Muscle of leg (tissue), 16 donors: ENCODE measurements at places on chromosomes 16 and 17. TPM values are rescaled to one million over a fixed set of nuclear protein-coding genes. Genes with fewer than 3 reads are reported as not detected.

Gene LCAT
- total RNA-seq = 12.5 TPM

DNA sequence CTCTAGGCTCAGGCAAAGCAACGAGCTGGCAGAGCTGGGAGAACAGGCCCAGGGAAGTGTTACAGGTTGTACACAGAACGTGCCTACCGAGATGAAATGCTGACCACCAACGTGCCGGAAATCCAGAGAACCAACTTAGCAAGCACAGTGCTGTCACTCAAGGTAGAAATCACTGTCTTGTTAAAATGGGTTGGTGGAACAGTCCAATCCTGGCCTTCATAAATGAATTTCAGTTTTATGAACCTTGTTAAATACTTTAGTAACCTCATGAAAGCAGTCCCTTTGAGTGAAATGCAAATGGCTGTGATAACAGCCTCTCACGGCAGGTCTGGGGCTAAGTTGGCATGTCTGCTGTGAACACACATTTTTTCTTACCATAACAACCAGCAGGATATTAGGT lies 29.0 kb downstream of the ETV4 start:
- no peak for DNase-seq

Gene OMG
- total RNA-seq = 0.13 TPM

Gene TOM1L1
- total RNA-seq = 3.6 TPM

Gene ST6GALNAC2
- total RNA-seq = 1.5 TPM

- DNase-seq = no peak
These were observed 10.8 kb downstream of the ZNF750 start for GRCh38 chr17:82828875-82829487.

Gene CDH1
- 1.0 TPM for total RNA-seq

DNA sequence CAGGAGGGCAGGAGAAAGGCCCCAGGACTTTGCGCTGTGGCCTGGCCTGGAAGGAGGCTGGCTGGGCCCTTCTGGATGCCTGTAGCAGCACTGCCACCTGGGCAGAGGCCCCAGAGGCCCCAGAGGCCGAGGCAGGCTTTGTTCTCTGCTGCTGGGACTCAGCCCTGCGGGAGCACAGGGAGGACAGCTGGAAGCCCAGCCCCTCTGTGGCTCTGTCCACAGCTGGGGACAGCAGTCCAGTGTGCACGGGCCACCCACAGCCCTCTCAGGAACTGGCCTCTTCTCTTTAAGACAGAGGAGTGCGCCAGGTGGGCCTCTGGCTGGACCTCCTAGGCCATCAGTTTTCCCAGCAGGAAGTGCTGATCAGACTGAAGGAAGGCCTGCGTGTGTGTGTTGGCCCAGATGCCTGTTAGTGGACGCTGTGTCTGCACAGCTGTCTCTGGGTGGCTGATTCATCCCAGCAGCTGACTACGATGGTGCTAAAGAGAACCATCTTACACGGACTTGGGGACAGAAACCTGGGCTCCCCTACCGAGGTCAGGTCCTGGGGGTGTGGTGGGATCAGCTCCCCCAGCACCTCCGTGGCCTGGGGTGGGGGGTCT lies 26.9 kb upstream of the ZNF750 start:
- DNase-seq = peak; percentile 94

- peak; percentile 88 for DNase-seq
These were observed 522 bp upstream of the VEZF1 start for GRCh38 chr17:57988301-57989250.

GRCh38 chr17:82230609-82231311 lies 1.9 kb downstream of the SLC16A3 start:
- peak; percentile 89 for DNase-seq

GRCh38 chr17:29749045-29749825 lies 126.5 kb upstream of the CORO6 start:
- DNase-seq = no peak

DNA sequence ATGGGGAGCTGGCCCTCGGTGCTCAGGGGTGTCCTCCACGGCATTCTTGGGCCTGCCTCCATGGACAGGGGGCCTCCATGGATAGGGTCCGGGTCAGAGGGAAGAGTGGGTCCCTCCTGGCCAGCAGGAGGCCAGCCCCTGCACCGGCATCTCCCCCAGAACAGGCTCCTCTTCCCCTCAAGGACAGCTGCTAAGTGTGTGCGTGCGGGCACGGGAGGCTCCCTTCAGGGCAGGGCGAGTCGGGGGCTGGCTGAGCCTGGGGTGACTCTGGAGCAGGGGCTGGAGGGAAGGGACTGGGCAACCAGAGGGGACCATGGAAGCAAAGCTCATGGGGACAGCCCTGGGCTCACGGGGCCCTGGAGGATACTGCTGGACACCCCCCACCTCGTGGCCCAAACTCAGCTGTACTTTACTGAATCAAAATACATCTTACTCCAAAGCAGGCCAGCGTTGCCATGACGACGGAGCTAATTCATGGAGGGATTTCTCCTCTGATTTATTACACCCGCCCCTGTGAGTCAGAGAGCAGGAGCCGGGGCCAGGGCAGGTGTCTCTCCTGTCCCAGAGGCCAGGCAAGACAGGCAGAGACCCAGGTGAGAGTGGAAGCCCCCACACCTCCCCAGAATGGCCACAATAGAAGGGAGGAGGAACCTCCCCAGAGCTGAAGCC lies 2.1 kb downstream of the CASKIN1 start:
- DNase-seq = peak; percentile 65

Gene TNRC6C
- total RNA-seq = 8.3 TPM

Gene WSCD1
- 36.8 TPM for total RNA-seq

Gene SPHK1
- 1.7 TPM for total RNA-seq

GRCh38 chr17:68853439-68853838 lies 101.8 kb downstream of the ABCA8 start:
- peak; percentile 28 for DNase-seq

DNA sequence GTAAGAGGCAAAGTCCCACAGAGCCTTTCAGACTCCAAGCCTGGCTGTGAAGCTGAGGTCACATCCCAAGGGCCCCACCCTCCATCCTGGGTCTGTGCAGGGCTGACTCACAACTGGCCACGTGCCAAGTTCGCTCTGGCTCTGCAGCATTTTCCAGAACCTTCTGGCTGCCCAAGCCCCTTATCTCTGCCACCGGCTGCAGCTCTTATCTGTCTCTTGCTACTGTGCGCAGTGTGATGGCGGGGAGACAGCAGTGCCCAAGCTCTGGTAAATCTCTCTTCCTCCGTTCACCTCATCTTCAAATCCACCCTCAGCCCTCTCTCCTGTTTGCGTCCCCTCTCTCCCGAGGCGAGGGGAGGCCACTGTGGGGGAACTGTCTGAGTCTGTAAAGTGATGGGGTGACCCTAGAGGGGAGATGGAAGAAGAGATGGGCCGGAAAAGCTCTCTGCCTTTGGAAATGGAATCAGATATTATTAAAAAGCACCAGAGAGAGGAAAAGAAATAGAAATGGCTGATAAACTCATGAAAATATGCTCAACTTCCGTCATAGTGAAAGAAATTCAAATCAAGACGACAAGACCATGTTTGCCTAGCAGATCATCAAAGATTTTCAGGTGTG lies 162.7 kb upstream of the CDC42EP4 start:
- peak; percentile 51 for DNase-seq

DNA sequence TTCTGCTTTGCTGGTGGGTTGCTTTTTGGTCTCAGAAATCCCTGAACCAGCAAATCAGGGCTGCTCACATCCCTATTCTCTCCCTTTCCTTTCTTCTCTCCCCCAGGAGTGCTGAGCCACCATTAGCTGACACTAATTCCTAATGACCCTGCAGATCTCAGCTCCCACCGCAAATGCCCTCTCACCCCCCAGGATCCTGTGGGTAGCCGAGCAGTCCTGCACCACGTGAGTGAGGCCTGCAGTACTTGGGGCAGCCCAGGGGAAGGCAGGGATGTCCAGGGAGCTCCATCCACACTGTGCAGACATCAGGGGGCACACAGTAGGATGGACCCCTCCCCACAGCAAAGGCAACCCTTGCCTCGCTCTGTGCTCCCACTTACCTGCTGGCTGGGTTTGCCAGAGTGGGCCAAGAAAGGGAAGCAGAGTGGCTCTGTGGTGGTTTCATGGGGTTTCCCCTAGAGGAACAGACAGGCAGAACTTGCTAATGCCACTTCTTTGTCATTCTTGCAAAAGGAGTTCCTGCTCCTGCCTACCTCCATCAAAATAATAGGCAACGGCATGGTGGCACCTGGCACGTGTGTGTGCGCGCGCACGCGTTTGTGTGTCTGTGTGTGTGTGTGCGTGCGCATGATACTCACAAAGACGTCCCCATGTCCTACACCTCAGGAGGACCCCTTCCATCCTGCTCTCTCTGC lies 135.6 kb downstream of the GAS7 start:
- peak; percentile 77 for DNase-seq

- DNase-seq = no peak
These were observed 94.6 kb upstream of the TBX2 start for GRCh38 chr17:61305024-61305423.

GRCh38 chr16:30082545-30083090 lies 6.8 kb downstream of the PPP4C start:
- no peak for DNase-seq

Gene MED13
- total RNA-seq = 40.6 TPM

GRCh38 chr17:74343526-74344284 lies 17.7 kb downstream of the KIF19 start:
- no peak for DNase-seq

GRCh38 chr16:88526008-88526905 lies 43.9 kb upstream of the ZC3H18 start:
- no peak for DNase-seq

DNA sequence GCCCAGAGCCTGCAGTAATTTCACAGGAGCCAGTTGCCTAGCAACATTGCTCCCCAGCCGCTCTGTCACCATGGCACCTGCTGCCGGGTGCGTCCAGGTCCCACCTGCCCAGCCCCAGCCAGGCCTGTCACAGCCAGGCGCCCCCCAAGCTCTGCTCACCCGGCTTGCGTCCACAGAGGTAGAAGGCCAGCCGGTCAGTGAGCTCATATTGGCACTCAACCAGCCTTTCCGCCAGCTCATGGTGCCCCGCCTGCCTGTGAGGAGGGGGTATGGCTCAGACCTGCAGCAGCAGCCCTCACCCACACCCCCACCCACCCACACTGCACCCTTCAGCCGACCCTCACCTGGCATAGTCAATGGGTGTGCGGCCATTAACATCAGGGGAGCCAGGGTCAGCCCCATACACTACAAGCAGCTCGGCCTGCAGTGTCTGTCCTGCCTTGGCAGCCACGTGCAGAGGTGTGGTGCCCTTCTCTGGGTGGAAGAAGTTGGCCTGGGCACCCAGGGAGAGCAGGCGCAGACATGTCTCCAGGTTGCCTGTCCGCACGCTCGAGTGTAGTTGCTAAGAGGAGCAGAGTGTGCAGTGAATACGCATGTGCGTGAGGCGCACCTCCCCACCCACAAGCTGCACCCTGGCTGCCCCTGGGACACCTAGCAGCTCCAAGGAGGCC lies 7.7 kb downstream of the GIT1 start:
- no peak for DNase-seq

DNA sequence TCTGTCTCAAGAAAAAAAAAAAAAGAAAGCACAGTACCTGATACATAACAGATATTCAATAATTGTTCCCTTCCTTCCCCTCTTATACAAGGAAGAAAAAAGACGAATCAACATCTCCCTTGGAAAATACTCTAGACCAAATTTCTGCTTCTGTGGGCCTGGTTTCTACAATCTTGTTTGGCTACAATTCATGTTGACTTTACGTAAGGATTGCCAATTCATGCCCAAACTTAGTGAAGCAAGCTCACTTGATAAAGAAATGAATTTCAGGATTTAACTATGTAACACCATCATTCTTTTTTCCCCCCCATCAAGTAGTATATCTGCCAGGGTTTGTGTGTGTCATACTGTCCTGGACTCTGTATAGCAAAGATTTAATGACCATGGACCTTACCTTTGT lies 134.2 kb upstream of the TBX2 start:
- no peak for DNase-seq

DNA sequence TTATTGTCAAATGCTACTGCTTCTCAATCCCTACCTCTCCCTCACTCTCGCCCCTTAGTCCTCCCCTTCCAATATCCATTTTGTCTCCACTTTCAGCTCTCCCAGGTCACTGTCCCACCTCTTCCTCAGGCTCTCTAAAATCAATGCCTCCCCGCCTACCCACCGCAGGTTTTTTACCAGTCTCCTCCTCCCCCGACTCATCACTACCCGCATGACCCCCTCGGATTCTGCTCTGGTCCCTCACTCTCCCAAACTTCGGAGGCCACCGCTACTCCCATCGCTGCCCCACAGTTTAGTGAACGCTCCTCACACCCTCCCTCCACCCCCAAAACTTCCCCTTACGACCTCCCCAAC lies 513 bp downstream of the CRLF3 start:
- DNase-seq = no peak

DNA sequence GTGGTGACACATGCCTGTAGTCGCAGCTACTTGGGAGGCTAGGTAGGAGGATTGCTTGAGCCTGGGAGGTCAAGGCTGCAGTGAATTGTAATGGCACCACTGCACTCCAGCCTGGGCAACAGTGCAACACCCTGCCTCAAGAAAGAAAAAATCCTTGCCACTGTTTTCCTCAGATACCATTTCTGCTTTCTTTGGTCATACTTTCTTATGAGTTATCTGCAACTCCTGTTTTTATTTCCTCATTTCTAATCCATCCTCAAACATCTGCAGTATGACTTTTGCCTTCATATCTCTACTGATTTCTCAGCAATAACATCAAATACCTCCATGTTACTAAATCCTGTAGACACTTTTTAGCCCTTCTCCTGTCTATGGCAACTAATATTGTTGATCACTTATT lies 3.1 kb upstream of the AP2B1 start:
- no peak for DNase-seq

DNA sequence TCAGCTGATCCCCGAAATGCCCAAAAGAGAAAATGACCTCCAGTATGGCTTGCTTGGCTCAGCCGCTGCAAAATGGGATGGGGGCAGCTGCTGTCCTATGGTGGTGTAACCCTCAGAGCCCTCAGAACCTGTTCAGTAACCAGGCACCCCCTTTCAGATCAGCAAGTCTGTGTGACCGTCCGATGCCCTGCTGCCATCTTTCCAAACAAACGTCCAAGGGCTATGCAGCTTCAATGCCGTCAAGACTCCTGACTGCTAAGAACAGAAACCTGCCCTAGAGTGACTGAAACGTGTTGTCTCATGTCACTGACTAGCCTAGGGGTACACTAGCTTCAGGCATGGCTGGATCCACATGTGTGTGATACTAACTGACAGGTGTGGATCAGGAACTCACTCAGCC lies 70.4 kb downstream of the GNAO1 start:
- no peak for DNase-seq

Gene LPCAT2
- total RNA-seq = 14.8 TPM

GRCh38 chr17:83109793-83110645 lies 30.6 kb downstream of the METRNL start:
- DNase-seq = peak; percentile 90

DNA sequence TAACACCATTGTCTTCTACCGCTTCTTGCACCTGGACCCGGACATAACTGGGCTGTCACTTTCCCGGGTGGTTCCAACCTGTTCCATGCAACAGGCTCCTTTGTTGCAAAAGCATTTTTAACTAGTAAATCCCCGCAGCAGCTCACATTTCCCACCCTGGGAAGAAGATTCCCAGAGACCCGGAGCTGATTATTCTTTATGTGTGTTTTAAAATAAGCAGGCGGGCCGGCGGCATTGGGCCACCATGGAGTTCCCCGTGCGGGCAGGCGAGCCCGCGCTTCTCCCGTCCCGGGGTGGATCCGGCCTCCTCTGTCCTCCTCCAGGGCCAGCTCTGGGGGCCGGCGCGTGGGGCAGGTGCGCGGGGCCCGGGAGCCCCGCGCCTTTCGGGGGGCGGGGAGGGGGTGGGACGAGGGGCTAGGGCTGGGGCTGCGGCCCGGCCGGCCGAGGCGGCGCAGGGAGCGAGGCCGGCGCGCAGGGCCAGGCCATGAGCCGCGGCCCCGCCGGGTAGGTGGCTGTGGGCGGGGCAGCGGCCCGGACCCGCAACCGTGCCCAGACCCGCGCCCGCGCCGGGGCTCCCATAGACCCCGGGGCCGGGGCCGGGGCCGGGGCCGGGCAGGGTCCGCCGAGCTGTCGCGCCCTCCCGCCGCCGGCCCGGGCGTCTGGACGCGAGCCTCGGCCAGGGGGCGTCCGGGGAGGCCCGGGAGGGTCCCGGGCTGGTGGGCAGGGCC lies 1.7 kb downstream of the CRAMP1 start:
- DNase-seq = peak; percentile 20
